ENCODE measurements at places on chromosomes 2 and 18. TPM values are rescaled to one million over a fixed set of nuclear protein-coding genes. Genes with fewer than 3 reads are reported as not detected.

Gene PPP1R1C
- polyA plus RNA-seq: 0.26 TPM

Gene REEP1
- 0.24 TPM for polyA plus RNA-seq

DNA sequence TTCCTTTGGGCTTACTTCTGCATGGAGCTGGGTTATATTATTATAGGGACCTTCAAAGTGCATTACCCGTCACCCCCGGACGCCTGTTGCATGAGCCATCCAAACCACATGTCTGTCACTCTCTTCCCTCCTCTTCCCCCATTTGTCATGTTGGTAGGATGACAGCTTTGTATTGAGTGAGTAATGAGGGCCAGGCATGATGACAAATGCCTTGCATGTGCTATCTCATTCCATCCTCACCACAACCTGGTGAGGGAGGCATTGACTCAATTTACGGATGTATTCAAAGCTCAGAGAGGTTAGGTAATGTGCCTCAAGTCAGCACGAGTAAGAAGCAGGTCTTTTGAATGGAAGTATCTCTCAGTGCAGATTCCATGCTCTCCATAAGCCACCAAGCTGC, 510.5 kb upstream of the TNP1 start:
- no peak overlapping the region for H3K27ac ChIP-seq
- DNase-seq: no peak
- H3K4me1 ChIP-seq: no peaks in the 10 kb centered on the region
- no peaks in the 10 kb centered on the region for H3K36me3 ChIP-seq
- no peaks in the 10 kb centered on the region for H3K27me3 ChIP-seq

GRCh38 chr2:103268841-103269498, 507.1 kb downstream of the TMEM182 start:
- no peaks in the 10 kb centered on the region for H3K4me1 ChIP-seq
- no peak overlapping the region for H3K27ac ChIP-seq
- H3K4me3 ChIP-seq: no peak overlapping the region
- no peak for DNase-seq
- no peaks in the 10 kb centered on the region for H3K36me3 ChIP-seq
- no peaks in the 10 kb centered on the region for H3K27me3 ChIP-seq

DNA sequence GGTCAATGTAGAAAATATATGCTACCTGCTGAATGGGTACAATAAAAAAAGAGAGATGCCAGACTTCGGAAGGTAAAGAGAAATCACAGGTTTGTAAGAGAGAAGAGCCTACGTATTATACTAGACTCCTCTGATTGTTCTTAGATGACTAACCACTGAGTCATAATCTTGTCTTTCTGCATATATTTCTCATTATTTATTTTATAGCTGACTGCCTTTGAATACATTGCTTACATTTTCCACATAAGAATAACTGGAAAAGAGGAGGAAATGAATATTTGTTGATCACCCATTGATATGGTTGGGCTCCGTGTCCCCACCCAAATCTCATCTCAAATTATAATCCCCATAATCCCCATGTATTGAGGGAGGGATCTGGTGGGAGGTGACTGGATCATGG, 90.3 kb upstream of the RAB27B start:
- H3K4me1 ChIP-seq: peaks cover 7% of the 10 kb centered on the region
- H3K27ac ChIP-seq: no peak overlapping the region

GRCh38 chr2:68465081-68465916, 1.8 kb downstream of the FBXO48 start:
- peaks cover 7% of the 10 kb centered on the region for H3K4me1 ChIP-seq
- H3K27ac ChIP-seq: no peak overlapping the region
- no peak overlapping the region for H3K4me3 ChIP-seq
- no peaks in the 10 kb centered on the region for H3K36me3 ChIP-seq

DNA sequence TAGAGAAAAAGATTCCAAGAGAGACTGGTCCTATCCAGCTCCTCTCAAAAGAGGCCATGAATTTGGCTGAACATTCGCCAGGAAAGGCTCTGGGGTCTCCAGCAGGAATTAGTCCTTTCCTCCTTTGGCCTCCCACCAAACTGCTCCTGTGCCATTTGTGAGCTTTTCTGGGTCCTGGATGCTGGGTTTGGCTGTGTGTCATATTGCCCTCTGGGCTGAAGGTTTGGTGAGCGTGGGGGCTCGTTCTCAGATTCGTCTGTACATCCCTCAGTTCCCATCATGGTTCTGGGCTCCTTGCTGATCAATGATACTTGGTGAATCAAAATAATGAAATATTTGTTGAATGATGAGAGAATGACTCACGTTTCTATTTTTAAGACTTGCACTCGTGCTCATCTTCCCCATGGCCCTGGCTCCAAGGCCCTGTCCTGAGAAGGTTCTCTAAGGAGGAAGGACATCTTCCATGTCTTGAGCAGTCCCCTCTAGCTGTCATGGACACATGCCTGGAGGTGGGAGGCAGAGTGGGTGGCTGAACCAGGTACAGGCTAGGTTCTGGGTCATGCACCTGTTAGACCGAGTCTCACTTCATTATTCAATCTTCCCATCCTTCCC, 47.8 kb upstream of the RHOB start:
- H3K27me3 ChIP-seq: peaks cover 21% of the 10 kb centered on the region
- no peak overlapping the region for H3K27ac ChIP-seq
- no peak for DNase-seq
- H3K4me1 ChIP-seq: no peaks in the 10 kb centered on the region

DNA sequence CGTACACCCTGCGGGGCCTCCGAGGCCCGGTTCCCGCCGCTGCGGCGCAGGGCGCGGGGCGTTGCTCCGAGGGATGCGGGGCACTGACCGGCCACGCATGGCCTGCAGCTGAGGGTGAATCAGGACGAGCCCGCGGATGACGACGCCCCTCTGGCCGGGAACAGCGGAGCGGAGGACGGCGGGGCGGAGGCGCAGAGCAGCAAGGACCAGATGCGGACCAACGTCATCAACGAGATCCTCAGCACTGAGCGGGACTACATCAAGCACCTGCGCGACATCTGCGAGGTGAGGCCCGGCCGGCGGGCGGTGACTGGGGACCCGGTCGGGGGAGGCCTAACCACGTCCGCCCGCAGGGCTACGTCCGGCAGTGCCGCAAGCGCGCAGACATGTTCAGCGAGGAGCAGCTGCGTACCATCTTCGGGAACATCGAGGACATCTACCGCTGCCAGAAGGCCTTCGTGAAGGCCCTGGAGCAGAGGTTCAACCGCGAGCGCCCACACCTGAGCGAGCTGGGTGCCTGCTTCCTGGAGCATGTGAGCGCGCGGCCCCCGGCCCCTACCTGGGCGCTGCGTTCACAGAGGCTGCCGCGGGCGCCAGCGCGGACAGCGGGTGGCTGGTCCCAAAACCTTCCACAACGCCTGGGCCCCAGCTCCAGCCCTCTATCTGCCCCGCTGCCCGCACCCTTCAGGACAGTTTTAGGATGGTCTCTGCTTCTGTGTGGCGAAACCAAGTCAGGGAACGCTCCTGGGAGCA, 53.2 kb downstream of the FAM168B start:
- DNase-seq: no peak
- H3K4me3 ChIP-seq: no peak overlapping the region
- H3K27me3 ChIP-seq: peaks cover 48% of the 10 kb centered on the region
- H3K27ac ChIP-seq: no peak overlapping the region
- H3K36me3 ChIP-seq: no peaks in the 10 kb centered on the region

DNA sequence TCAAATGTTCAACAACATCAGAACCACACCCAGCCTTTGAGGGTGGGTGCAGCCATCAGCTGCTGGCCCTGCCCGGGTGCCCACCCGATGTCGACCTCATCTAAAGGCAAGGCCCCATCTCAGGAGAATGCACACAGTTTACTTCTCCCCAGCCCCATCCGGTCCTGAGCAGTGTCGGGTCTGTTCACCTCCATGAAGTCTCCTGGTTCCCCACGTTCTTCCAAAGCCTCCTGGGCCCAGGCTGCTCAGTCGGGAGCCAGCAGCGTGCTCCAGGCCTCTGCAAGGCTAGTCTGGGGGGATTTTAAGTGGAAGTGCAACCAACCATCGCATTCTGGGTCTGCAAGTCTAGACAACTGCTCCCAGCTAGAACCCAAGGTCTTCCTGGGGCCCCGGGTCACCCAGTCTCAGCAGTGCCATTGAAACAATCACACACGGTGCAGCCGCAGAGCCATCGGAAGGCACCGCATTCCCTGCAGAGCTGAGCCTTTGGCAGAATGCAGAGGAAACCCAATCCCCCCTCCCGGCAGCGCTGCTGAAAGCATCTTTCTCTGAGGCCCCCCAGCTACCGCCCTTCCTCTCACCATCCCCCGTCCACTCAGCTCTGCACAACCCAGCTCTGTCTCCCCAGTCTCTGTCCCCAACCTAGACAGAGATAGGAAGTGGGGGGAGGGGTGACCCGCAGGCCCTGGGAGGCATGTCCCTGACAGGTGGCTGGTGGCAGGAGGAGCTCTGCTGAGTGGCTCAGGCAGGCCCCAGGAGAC, 8.5 kb downstream of the ESPNL start:
- H3K4me1 ChIP-seq: no peaks in the 10 kb centered on the region
- no peaks in the 10 kb centered on the region for H3K27me3 ChIP-seq
- no peak for DNase-seq
- no peak overlapping the region for H3K4me3 ChIP-seq
- no peak overlapping the region for H3K27ac ChIP-seq

DNA sequence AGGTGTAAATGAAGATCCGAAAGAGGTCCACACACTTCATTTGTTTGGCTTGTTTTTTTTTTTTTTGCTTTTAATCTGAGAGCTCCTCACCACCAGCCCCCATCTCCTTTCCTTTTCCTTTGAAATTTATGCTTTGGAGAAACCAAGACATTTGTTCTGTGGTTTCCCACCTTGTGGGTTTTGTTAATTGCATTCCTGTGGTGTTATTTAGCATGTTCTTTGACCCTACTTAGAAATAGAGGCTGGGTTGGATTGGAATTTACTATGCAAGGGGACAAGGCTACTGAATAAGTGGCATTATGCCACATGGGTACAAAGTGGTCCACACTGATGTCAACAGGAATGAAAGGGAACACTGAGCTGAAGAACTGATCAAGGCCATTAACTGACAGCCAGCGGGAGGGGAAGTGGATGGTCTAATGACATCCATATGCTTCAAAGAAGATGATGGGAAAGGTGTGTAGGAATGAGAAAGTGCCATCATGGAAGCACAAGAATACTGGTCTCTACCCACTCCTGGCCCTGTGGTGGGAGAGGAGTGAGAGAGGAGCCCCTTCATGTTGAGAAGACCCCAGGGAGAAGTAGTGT, 8.9 kb downstream of the CCL20 start:
- no peaks in the 10 kb centered on the region for H3K27me3 ChIP-seq
- H3K36me3 ChIP-seq: no peaks in the 10 kb centered on the region
- H3K27ac ChIP-seq: no peak overlapping the region
- no peak for DNase-seq
- no peak overlapping the region for H3K4me3 ChIP-seq

DNA sequence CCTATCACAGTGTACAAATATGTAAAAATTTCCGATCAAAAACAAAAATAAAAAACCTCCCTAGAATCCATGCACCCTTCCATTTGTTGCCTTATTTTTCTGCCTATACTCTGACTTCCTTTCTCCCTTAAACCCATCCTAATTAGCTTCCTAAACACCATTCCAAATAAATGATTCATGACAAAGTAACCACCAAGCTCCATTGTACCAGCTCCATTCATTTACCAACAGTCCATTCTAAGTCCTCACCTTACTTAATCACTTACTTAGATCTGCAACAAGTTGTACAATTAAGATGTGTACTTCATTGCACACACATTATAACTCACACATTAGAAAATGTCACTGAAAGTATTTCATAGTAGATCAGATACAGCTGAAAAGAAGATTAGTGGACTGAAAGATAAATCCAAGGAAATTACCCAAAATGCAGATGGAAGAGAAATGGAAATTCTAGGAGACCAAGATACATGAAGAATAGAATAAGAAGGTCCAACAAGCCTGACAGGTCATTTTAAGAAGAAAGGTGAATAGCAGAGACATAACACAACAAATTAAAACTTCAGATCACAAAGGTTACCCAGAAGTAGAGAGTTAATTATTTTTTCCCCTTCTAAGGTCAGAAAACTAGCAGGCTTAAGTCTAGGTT, 154.6 kb downstream of the DYM start:
- no peak for DNase-seq
- peaks cover 10% of the 10 kb centered on the region for H3K4me1 ChIP-seq
- no peaks in the 10 kb centered on the region for H3K36me3 ChIP-seq

DNA sequence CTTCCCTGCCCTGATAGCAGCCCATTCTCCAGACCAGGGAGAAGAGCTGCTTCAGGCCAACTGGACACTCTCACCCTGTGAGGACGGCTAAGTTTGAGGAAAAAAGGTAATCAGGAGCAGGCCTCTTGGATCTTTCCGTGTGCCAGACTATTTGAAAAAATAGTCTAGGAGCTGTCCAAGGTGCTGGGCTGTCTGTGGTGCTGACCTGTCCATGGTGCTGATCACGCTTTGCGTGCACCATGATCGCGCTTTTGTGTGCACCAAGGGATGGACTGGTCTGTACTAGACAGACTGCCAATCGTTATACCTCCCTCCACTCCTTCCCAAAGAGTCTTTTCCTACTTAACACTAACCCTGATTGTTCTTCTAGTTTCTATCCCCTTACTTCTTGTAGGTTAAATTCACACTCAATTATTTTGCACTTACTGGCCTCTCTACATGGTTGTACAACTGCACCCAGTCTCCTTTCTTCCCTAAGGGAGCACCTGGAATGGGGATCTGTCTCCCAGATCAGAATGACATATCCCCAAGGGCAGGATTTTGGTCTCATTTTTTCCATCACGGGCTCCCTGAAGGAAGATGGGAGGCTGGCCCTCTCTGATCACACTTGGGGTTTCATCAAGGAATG, 295.4 kb downstream of the CELF4 start:
- H3K4me1 ChIP-seq: no peaks in the 10 kb centered on the region
- DNase-seq: peak; percentile 38
- no peak overlapping the region for H3K4me3 ChIP-seq
- peaks cover 9% of the 10 kb centered on the region for H3K27me3 ChIP-seq
- no peaks in the 10 kb centered on the region for H3K36me3 ChIP-seq

GRCh38 chr2:184410160-184410559, 188.2 kb upstream of the ZNF804A start:
- DNase-seq: no peak
- H3K4me1 ChIP-seq: no peaks in the 10 kb centered on the region
- no peaks in the 10 kb centered on the region for H3K36me3 ChIP-seq

DNA sequence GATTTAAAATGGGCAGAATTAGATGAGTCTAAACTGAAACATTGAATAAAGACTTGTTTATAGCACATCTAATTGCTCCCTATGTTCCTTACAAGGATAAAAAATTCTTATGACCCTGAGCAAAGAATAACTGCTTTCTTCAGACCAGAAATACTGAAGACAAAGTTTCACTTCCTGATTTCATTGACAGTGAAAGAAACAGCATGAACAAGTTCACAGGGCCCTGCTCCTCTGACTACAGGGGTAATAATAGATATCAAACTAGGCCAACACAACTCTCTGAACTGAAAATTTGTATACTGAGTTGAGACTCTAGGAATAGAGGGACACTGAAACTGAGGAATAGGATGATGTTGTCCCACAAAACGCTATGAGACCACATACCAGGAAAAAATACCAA, 1383.3 kb upstream of the CDH2 start:
- no peak overlapping the region for H3K4me3 ChIP-seq
- DNase-seq: no peak

GRCh38 chr2:29295845-29296244, 180.6 kb downstream of the CLIP4 start:
- no peak for DNase-seq
- no peak overlapping the region for H3K4me3 ChIP-seq
- no peaks in the 10 kb centered on the region for H3K4me1 ChIP-seq
- no peaks in the 10 kb centered on the region for H3K36me3 ChIP-seq
- no peak overlapping the region for H3K27ac ChIP-seq

All from endothelial cell of umbilical vein (primary cell).